ENCODE measurements at places on chromosomes 12 and 14.
A peak's percentile ranks its signal among the peaks of the same experiment; 100 is the strongest.

- no peak for DNase-seq
Measured at GRCh38 chr12:131418121-131418520, 292.8 kb upstream of the SFSWAP start.

- DNase-seq, result no peak
Measured at GRCh38 chr14:39946807-39947206, 514.6 kb upstream of the FBXO33 start.

GRCh38 chr12:19299765-19300164 is 139.5 kb upstream of the AEBP2 start:
- DNase-seq, result no peak

- peak; percentile 73 for DNase-seq
Measured at GRCh38 chr12:6423267-6424007, 21.3 kb upstream of the CD27 start.

DNA sequence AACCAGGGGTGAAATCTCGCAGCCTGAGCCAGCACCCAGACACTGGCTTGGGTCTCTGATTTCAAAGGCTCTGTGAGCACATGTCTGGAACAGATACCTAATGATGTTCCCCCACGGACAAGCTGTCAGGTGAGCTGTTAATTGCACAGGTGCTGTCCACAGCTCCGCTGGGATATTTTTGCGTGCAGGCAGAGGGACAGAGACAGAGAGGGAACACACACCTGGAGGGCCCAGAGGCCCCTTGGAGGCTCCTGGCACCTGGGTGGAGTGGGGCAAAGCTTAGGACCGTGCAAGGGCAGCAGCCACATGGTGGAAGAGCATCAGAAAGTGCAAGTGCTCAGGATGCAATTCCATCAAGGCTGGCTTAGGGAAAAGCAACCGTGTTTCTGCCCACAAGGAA is 57.3 kb downstream of the ARL6IP4 start:
- DNase-seq, result no peak

- no peak for DNase-seq
Measured at GRCh38 chr14:31566456-31566855, 5.3 kb downstream of the NUBPL start.

DNA sequence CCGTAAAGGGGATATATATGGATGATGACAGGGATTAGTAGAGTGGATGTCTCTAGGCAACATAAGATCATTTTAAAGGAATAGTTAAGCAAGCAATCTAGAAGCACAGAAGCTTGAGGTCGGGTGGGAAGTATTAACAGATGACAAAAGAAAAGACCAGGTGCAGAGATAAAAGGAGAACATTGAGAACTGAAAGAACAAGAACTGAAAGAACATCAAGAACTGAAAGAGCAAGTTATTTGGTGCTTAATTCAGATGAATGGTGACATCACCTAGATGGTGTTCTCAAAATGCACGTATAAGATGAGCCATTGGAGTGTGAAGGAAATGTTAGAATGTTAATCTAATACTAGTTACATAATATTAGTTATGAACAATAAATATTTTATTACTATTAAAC is 224.0 kb upstream of the PDE3A start:
- no peak for DNase-seq
